SW 1271 (cell line): ENCODE measurements at places on chromosomes 11 and 22.

DNA sequence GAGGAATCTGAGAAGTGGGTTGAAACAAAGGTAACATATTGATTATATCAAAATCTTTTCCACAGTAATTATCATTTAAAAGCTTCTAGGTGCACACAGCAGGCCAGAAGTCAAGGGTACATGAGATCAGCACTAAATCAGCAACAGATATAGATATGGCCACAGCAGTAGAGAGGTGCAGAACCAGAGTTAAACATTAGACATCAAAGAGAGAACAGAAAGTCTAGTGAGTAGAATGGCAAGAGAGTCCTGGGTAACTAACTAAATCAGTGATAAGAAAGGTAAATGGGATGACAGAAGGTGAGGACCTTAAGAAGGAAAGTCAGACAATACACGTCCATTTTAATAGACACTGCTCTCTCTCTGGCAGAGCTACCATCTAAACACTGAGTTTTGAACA is 119.5 kb upstream of the GRIA4 start:
- DNase-seq = no peak

DNA sequence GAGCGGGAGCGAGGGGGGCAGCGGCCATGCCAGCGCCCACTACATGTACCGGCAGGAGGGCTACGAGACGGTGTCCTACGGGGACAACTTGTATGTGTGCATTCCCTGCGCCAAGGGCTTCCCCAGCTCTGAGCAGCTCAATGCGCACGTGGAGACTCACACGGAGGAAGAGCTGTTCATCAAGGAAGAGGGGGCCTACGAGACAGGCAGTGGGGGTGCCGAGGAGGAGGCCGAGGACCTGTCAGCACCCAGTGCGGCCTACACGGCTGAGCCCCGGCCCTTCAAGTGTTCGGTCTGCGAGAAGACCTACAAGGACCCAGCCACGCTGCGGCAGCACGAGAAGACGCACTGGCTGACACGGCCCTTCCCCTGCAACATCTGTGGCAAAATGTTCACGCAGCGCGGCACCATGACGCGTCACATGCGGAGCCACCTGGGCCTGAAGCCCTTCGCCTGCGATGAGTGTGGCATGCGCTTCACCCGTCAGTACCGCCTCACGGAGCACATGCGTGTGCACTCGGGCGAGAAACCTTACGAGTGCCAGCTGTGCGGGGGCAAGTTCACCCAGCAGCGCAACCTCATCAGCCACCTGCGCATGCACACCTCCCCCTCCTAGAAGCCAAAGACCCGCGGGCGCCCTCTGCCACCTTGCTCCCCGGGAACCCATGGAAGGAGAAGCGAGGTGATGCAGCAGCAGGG is 20.9 kb upstream of the TMEM191C start:
- no peak for DNase-seq

- no peak for DNase-seq
Observed at GRCh38 chr11:117037279-117037974, 60.8 kb downstream of the SIK3 start.

DNA sequence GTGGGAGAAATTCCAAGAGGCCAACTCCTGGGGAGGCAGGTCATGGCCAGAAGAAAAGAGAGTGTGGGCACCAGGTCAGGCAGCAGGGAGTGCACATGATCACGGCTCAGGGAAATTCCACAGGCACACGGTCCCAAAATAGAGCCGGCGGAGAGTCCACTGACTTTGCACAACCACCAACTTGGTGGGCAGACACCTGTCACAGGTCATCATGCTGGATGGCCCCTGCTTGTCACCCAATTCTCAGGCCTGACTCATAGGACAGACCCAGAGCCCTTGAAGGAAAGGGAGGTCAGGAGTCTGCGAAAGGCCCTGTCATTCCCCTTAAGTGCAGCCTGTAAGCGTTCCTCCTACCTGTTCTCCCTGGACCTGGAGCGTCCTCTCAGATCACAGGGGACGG is 15.8 kb downstream of the APOL2 start:
- DNase-seq = no peak

- DNase-seq = no peak
Observed at GRCh38 chr11:3833449-3833848, 7.3 kb downstream of the RHOG start.

GRCh38 chr11:83200035-83200434 is 6.5 kb downstream of the ANKRD42 start:
- no peak for DNase-seq

- no peak for DNase-seq
Observed at GRCh38 chr11:103007521-103007920, 52.0 kb upstream of the MMP13 start.

- no peak for DNase-seq
Observed at GRCh38 chr11:36019722-36020121, 75.9 kb downstream of the LDLRAD3 start.

GRCh38 chr22:37486224-37486845 is at the start of gene MFNG:
MFNG (minus strand) TSS chr22:37486384; CDS start chr22:37486177, 207 bp downstream.
- DNase-seq = peak; percentile 32

DNA sequence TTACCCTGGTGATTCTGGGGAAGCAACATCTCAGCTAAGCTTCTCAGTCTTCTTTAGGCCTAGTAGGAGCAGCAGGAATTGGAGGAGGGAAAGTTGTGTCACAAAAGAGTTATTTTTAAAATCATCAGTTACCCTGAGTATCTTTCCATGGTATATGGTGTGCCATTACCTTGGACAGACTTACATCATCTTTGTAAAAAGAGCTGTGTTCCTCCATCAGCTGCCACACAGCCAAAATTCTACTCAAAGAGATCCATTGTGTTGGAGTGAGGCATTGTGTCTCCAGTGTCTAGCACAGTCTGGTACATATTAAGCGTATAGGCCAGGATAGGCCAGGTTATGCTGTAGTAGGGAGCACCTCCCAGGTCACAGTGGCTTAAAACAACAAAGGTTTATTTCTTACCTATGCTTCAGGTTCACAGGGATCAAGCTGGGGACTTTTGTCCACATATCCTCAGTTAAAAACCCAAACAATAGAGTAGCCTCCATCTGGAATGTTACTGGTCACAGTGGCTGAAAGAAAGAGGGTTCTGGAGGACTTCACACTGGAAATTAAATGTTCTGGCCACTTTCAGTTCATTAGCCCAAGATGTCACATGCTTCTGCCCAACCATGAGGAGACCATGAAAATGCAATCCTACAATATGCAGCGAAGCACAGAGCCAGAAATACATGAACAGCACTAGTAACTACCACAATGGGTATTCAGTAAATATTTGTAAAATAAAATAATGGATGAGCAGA is 9.9 kb upstream of the TMPRSS5 start:
- no peak for DNase-seq

DNA sequence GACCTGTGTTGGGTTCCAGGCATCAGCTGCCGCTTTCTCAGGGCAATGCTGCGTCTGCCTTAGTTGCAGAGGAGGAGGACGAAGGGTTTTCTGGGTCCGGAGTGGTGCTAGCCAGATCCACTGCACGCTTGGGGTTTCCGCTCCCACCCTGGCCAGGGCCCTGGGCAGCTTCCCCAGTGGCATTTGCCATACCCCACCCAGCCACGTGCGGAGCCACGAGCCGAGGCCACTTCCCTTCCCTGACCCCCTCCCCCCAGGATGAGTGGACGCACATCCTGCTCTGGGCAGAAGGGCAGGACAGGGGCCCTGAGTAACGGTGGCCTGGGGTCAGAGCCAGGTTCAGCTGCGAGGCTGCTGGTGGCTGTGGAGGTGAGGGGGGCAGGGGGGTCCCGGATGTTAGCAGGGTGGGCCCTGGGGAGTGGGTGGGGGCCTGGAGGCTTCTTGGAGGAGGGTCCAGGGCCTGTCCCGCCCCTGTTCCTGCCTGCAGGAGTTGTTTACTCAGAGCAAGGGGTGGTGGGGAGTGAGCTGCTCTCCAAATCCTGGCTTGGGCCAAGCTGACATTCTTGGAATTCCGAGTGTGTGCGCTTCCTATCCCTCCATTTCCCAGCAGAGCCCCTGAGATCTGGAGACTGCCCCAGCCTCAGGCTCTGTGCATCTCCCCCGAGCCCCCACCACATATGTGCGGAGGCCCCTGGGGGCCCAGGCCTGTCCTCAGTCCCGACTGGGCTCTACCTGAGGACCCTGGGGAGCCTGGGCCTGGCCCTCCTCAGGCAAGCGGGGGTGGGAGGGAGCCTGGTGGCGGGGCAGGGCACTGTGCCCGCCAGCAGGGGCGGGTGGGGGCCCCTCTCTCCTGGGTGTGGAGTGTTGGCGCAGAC is 1.4 kb downstream of the TSPAN4 start:
- peak; percentile 88 for DNase-seq

DNA sequence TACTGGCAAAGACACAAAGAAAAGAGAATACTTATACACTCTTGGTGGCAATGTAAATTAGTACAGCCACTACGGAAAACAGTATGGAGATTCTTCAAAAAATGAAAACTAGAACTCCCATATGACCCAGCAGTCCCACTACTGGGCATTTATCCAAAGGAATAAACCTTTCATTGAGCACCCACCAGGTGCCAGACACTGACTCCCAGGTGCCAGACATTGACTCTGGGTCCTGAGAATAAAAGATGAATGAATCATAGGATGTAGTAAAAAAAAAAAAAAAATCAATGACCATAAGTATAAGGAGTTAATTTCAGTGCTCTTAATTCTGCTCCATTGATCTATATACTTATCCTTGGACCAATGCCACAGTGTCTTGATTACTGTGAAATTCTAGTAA is 28.2 kb downstream of the HEPHL1 start:
- DNase-seq = no peak

DNA sequence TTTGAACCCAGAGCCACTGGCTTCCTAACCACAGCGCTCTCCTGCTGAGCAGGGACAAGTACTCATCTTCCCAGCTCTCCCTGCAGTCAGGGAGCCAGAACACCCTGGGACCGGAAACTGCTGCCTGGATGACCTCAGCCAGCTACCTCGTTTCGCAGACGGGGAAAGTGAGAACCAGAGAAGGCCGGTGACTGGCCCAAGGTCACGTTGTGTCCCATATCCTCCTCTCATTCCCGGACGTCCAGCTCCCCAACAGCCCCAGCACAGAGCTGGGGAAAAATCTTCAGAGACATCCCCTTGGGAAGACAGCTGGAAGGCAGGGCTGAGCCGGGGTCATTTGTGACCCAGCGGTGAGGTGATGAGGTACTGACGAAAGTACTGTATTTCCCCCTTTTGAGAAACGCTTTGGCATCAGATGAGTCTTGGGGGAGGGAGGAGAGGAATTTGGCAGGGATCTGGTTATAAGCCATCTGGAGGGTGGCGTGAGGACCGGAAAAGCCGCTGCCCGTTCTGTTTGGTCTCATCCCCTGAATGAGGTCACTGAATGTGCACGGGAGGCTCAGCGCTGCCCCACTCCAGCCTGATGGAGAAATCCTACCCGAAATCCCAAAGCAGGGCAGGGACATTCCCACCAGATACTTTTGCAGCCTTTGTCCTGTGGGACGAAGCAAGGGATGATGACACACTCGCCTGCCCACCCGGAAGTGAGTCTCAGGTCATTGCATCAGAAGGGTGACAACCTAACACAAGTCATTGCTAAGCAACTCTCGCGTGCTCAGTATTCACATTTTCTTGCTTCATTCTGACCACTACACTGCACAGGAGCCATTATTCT is 41.1 kb downstream of the LIF start:
- no peak for DNase-seq

GRCh38 chr11:88206751-88207150 is 31.5 kb upstream of the RAB38 start:
- DNase-seq = no peak
